ENCODE measurements at places on chromosomes 6 and 20.
A peak's percentile ranks its signal among the peaks of the same experiment; 100 is the strongest.

DNA sequence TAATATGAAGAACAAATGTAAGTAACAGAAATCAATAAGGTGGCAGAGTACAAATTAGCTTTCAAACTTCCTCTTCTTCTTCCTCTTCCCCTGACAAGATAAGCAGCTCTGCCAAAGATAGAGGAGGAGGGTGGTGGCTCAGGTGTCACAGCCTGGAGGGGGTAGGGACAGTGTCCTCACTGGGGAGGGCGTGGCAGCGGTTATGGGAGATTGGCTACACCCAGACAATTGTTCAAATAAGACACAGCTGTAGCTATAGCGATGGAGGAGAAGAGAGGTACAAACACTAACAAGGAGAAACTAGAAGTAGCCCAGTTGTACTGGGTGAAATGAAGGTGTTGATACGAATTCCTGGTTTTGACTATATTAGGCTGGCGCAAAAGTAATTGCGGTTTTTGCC is 198.5 kb downstream of the TBXT start:
- no peak for DNase-seq

DNA sequence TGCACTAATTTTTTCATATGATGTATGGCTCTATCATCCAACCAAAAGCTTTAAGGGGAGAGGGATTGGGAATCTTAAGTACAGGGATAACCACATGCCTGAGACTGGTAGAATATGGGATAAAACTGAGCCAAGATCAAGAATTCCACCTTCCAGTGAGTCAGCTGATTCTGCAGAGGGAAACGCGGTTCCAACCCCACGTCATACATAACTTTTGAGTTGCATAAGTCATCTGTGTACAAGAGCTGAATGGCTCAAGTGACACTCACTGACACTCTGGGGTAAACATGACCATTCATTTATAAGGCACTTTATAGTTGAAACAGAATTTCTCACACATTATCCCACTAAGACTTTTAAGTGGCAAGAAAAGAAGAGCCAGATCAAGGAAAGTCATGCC is 16.4 kb downstream of the TRIM27 start:
- no peak for DNase-seq

DNA sequence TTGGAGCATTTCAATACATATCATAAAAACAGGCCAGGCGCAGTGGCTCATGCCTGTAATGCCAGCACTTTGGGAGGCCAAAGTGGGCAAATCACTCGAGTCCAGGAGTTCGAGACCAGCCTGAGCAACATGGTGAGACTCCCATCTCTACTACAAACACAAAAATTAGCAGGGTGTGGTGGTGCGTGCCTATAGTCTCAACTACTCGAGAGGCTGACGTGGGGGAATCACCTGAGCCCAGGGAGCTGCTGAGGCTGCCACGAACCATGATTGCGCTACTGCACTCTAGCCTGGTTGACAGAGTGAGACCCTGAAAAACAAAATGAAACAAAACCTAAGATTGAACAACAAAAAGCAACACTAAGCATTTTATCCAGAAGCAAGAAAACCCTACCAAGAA is 47.2 kb downstream of the BACH2 start:
- DNase-seq, result no peak

DNA sequence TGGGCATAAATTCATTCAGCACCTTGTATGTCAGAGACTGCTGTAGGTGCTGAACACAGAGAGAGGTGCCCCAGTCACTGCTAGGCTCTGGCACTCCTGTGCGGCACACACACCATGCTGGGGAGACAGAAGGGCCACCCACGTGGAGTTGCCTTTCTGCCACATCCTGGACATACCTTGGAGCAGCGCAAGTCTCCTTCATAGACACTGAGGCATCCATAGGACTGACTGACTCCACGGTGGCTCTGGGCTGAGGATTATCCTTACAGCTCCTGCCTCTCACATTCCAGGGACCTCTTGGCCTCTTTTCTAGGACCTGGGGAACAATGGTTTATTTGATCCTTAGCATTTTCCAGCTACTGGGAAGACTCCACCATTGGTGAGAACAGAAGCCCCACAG is 26.0 kb upstream of the SLC22A23 start:
- no peak for DNase-seq

- no peak for DNase-seq
Observed at GRCh38 chr20:49796600-49797343, 15.9 kb upstream of the SLC9A8 start.

- DNase-seq, result no peak
Observed at GRCh38 chr20:48722002-48722731, 105.6 kb downstream of the PREX1 start.

GRCh38 chr6:1940381-1940780 is 305.0 kb downstream of the GMDS start:
- no peak for DNase-seq

DNA sequence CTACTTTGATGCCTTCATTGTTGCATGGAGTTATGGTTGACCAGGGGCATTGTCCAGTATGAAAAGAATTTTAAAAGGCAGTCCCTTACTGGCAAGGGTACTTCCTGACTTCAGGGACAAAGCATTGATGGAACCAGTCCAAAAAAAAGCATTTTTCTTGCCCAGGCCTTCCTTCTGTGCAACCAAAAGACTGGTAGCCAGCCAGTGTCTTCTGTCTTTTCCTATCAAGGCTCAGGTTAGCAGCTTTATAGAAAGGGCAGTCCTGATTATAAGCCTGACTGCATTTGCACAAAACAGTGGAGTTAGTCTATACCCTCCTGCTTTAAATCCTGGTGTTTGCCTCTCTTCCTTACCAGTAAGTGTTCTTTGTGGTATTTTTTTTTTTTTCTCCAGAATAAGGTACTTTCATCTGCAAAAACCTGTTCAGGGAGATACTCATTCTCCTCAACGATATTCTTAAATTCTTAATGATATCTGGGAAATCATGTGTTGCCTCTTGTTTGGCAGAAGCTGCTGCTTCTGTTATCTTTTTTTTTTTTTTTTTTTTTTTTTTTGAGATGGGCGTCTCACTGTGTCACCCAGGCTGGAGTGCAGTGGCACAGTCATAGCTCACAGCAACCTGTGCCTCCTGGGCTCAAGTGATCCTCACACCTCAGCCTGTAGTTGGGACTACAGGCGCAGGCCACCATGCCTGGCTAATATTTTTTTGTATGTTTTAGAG is 33.9 kb downstream of the SCAF8 start:
- no peak for DNase-seq

- no peak for DNase-seq
Observed at GRCh38 chr6:39453956-39454524, 131.5 kb upstream of the KCNK16 start.

GRCh38 chr6:118659513-118660217 is 8.3 kb upstream of the CEP85L start:
- no peak for DNase-seq

GRCh38 chr20:49951151-49951550 is 15.0 kb downstream of the RNF114 start:
- DNase-seq, result no peak

DNA sequence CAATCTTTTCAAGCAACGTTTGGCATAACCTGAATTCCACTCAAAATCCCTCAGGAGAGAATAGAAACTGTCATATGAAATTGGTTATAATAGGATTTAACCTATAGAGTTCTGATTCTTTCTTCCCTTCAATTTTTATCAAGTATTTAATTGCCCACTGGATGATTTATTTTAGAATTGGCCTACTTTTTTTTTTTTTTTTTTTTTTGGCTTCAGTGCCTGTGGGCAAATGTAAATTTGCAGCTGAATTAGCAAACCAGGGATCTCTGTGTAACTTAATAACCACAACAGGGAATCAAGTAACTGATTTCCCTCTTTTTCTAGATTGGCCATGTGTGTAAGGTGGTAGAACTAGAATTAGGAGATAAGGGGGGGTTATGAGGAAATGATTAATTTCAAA is 157.0 kb downstream of the SOX4 start:
- DNase-seq, result no peak

DNA sequence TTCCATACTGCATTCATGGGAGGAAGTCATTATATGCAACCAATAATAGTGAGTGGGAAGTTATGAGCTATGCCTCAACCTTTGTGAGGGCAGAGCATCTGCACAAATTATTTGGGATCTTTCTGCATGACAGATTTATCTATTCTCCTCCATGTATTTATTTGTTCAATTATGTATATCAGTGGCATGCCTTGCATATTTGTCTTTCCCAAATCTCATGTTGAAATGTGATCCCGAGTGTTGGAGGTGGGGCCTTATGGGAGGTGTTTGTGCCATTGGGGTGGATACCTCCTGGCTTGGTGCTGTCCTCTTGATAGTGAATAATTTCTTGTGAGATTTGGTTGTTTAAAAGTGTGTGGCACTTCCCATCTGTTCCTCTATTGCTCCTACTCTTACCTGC is 1246.0 kb upstream of the CITED2 start:
- no peak for DNase-seq

DNA sequence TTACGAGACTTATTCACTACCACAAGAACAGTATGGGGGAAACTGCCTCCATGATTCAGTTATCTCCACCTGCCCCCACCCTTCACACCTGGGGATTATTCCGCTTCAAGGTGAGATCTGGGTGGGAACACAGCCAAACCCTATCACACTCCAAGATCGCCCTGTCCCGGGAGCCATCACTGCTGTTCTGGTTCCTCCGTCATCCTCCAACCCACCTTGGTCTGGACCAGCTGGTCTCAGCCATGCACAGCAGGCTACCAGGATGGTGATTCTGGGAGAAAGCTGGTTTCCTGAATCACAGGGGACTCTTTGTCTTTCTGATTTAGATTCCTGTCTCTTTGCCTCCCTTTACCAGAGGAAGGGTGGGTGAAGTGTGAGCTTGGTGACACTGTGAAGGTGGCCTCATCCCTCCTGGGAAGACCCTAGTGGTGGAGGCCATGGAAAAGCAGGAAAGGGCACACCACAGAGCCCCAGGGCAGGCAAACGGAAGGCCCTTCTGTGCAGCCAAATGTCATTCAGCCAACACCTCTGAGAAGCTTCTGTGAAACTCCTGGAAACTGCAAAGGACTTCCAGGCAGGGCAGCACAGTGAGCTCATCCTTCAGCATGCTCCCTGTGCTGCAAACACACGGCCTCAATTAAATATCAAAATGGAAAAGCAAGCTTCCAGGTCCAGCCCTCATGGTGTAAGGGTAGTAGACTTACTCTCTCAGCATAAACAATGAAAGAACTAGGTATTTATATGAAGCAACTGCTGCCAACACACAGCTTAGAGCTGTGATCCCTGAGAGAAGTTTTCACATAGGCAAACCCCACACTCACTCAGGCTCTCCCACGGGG is 169.8 kb downstream of the ANKRD60 start:
- DNase-seq, result peak; percentile 79

DNA sequence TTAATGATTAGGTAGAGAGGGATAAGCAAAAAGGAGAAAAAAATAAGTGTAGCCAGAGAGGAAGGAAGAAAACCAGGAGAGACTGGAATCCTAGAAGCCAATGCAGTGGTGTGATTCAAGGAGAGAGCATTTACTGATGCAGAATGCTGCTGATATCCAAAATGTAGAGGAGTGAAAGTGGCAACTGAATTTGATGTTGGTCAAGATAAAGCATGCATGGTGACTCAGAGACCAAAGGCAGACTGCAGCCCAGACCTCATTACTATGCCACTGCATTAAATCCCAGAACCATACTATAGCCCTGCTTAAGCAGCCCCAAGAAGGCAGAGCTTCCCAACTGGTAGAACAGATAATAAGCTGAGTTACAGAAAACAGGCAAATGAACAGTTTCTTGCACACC is 15.8 kb downstream of the KLHL32 start:
- DNase-seq, result no peak

GRCh38 chr6:21588481-21589351 is 4.8 kb upstream of the SOX4 start:
- DNase-seq, result no peak

GRCh38 chr6:159065759-159066329 is 21.1 kb upstream of the TAGAP start:
- no peak for DNase-seq

GRCh38 chr20:18943542-18943941 is 130.0 kb downstream of the SCP2D1 start:
- no peak for DNase-seq

- DNase-seq, result no peak
Observed at GRCh38 chr6:127385668-127386430, 42.4 kb upstream of the ECHDC1 start.

GRCh38 chr6:101435038-101435437 is 41.5 kb downstream of the GRIK2 start:
- DNase-seq, result no peak

- DNase-seq, result no peak
Observed at GRCh38 chr6:14165091-14165490, 47.5 kb downstream of the CD83 start.

GRCh38 chr6:8054276-8054675 is 9.9 kb downstream of the BLOC1S5 start:
- no peak for DNase-seq

GRCh38 chr6:10692965-10693538 is 1.4 kb downstream of the C6orf52 start:
- no peak for DNase-seq

DNA sequence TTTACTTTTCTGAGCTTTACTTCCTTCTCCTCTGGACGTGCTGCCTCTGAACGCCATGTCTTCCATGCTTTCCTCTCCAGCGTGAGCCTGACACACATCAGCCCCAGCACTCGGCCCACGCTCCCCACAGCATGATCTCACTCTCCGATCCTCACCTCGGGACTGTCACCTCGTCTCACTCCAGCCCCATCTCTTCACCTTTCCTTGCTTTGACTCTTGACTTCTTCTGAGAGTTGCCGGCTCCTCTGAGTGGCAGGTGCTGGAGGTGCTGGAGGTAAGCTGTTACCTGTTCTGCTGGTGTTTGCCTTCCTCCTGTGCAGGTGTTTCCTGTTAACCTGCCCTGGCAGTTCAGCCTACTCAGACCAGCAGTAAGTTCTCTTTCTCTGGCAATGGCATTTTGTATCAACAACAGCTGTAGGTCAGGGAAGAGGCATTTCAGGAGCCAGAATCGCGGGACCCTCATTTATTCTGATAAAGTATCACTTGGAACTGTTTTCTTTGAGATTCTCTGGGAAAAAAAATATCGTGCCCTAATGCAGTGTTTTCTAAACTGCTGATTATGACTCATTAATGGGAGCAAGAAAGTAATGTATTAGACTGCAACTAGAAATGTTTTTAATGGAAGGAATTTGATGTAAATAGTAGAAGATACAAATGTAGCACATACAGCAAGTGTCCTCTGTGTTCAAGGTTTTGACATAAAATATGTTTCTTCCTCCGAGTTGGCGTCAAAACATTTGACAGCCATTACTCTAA is 106.5 kb downstream of the ARID1B start:
- no peak for DNase-seq

DNA sequence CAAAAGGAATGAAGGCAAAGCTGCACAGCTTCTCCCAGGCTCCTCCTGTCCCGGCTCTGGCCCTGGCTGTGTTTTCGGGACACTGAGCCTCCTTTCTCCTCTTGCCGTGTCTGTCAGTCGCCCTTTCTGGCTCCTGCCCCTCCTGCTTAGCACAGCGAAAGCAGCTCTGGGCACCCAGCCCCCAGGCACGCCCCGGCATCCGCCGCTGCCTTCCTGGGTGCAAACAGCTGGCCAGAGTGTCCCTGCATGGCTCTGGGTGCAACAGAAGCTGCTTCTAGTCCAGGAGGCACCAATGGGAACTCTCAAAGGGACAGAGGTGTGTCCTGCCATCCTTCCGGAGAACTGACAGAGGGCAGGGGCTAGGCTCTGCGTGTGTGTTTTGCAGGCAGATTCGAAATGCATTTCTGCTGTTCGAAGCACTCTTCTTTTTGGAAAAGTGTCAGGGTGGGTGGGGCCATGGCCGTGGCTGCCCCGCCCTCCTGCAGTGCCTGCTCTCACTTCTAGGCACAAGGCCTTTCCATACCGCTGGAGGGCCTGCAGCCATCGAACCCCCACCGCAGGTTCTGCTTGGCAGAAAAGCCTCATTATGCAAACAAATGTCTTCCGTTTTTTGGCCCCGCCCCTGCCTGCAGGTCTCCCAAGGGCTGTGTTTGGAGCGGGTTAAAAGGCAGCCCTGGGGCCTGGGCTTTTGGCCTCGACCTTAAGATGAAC is 15.5 kb downstream of the COL9A3 start:
- no peak for DNase-seq

- DNase-seq, result no peak
Observed at GRCh38 chr6:88220493-88220892, 54.3 kb upstream of the CNR1 start.

All from esophagus muscularis mucosa (tissue), 4 donors.